ENCODE measurements at places on chromosomes 3 and 15. TPM values are rescaled to one million over a fixed set of nuclear protein-coding genes. Genes with fewer than 3 reads are reported as not detected.
A peak's percentile ranks its signal among the peaks of the same experiment; 100 is the strongest.

The HYKK gene
- total RNA-seq = 2.6 TPM

The FBXW12 gene
- total RNA-seq = not detected

The MYO5C gene
- total RNA-seq = 6.9 TPM

The ARIH2 gene
- 85.8 TPM for total RNA-seq

GRCh38 chr3:52982839-52983238 lies 63.0 kb downstream of the SFMBT1 start:
- no peak for DNase-seq

DNA sequence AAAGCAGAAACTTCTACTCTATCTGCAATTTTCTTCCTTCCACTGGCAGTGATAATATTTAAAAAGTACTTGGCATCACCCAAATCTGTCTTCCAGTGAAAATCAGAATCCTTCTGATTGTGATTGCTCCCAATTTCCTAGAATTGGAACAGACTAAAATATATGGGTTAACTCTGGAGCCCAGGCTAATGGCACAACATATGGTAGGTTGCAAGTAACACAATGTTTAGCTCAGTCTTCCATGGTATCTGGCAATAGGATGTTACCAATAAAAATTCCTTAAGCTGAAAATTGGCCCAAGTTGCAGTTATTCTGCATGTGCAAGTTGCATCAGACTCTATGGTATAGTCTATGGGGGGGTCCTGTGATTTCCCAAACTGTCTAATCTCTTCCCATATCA lies 273.5 kb upstream of the ADAMTS9 start:
- no peak for DNase-seq

- DNase-seq = no peak
Observed at GRCh38 chr3:100104442-100104798, 9.9 kb downstream of the FILIP1L start.

GRCh38 chr3:24129549-24129948 lies 184.5 kb downstream of the NR1D2 start:
- DNase-seq = no peak

- no peak for DNase-seq
Observed at GRCh38 chr15:76155731-76156130, 95.9 kb downstream of the TMEM266 start.

GRCh38 chr3:186790261-186790981 lies 7.0 kb downstream of the EIF4A2 start:
- no peak for DNase-seq

- no peak for DNase-seq
Observed at GRCh38 chr3:51393564-51393963, 2.5 kb downstream of the RBM15B start.

GRCh38 chr3:51682079-51682478 lies 11.0 kb downstream of the TEX264 start:
- peak; percentile 39 for DNase-seq

DNA sequence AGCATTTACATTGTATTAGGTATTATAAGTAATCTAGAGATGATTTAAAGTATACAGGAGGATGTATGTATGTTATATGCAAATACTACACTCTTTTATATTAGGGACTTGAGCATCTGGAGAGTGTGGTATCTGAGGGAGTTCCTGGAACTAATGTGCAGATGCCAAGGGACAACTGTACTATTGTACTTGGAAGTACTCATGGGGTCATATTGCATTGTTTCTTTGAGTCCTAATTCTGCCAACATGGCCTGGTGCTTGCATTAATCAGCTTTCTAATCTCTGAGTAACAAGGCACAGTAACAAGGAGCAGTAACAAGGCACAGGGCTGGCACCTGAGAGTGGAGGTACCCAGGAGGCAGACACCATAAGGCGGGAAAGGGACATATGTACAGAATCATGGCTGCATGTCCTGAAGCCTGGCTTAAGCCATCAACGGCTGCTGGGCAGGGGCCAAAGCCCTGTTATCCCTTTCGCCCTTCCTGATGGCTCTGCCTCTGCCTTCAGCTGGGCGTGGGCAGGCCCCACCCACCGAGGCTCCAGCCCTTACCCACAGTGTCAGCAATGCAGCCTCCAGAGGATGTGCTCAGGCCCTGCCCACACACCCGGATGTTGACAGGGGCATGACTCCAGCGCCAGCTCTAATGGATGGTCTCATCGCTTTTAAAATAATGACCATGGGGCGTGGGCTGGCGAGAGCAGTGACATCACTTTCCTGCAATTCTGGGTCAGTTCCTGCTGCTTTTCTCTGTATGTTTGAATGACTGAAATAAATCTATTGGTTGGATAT lies 22.9 kb downstream of the CEMIP start:
- DNase-seq = peak; percentile 8

- no peak for DNase-seq
Observed at GRCh38 chr3:151316267-151316991, at the start of gene GPR87. Gene GPR87, minus strand, starts transcription at chr3:151316820. Its CDS starts 16,720 bp downstream, at chr3:151300100.

- DNase-seq = no peak
Observed at GRCh38 chr3:150636258-150636657, 33.1 kb downstream of the SELENOT start.

GRCh38 chr3:95789111-95789510 lies 1025.3 kb upstream of the EPHA6 start:
- DNase-seq = no peak

DNA sequence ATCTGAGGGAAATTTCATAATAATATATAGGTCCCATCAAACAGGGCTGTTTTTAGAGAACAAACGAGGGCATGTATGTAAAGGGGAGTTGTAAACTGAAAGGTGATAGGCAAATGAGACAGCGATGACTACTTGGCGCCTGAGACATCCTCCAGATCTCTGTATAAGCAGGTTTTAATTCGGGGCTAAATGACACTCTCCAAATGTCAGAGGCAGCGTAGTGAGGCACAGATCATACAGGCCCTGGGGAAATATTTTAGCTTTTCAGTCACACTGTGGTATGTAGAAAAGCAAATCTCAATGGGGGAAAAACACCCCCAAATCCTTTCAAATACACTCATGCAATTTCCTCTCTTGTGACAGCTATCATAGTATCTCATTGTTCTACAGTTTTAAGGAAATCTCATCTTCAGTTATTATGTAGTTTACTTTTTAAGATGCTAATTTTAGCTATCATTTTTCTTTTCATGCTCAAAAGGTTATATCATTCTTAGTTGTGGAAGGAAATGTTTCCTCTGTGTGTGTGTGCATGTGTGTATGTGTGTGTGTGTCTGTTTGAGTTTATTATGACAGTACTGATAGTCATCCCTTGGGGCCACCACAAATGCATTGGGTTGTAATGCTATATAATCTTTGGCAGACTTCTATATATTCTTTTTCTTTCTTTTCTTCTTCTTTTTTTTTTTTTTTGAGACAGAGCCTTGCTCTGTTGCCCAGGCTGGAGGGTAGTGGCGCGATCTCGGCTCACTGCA lies 1.1 kb downstream of the TPRG1 start:
- no peak for DNase-seq

DNA sequence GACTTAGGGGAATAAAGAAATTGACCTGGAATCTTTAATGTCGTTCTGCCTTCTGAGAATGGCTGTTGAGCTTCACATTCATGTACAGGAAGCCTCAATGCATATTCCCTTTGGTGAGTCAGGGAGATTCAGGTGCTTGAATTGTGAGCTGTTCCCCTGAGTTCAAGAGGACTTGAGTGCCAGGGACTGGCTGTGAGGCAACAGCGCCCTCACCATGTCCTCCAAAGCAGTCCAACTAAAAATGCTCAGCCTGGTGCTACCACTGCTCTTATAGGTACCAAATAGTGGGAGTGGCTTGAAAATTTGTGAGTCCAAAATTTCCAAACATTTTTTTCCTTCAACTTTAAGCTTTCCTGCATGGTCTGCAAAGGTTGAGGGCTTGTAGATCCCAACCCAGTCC lies 54.1 kb downstream of the LEO1 start:
- DNase-seq = no peak

GRCh38 chr3:123610331-123610730 lies 25.5 kb upstream of the HACD2 start:
- DNase-seq = no peak

Measured in pulmonary artery endothelial cell (primary cell).